ENCODE measurements at places on chromosomes 6 and 20.

- DNase-seq: peak; percentile 28
Observed at GRCh38 chr20:59221049-59221706, 57.6 kb downstream of the ZNF831 start.

DNA sequence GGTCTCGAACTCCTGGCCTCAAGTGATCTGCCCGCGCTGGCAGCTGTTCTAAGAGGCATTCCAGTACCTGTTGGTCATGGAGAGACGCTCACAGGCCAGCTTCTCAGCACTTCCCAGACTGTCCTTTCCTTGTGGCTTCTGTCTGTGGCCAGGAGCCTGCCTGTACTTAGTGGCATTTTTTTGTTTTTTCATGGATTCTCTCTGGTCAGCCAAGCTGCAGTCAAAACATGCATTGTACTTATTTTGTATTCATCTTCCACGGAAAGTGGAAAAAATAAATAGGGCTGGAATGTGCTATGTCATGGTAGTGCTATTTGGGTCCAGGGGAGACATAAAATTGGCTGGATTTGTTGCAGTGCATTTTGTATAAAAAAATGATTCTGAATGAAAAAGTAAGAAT is 29.1 kb downstream of the ZDHHC14 start:
- DNase-seq: no peak

GRCh38 chr6:167056370-167056769 is 57.2 kb downstream of the CEP43 start:
- DNase-seq: no peak

GRCh38 chr20:3811467-3812258 is 8.7 kb upstream of the AP5S1 start:
- peak; percentile 49 for DNase-seq

- DNase-seq: no peak
Observed at GRCh38 chr6:34225551-34225950, 11.1 kb upstream of the HMGA1 start.

DNA sequence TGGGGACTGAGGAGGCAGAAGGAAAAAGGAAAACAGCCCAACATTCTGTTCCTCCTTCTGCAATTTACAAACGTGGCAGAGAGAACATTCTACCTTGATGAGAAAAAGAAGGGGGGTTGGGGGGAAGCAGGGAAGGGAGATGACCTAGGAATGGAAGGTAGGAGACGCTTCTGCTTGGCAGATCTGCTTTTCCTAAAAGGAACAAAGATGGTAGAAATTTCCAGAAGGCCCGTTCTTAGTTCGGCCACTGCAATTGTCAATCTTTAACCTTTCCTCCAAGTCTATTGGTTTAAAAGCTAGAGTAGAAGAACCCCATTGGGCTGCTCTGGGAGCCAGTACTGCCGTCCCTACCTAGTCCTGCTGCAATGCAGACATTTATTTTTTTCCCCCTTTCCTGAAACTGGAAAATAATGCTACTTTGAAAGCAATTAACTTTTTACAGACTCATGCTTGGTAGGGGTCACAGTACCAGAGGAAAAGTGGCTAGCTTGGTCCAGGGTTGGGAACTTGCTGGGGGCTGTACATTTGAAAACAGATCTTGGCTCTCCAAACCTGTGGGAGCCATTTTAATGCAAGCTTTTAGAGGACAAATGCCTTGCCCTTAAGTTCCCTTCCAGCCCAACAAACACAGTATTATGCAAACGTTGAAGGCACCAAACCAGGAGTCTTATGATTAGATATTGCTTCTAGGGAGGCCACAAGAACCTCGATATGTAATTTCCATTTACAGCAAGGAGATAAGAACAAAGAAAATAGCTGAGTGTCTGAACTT is 2.6 kb downstream of the ZMYND8 start:
- no peak for DNase-seq

GRCh38 chr20:37406010-37406998 is 60.4 kb downstream of the SRC start:
- peak; percentile 86 for DNase-seq

- DNase-seq: no peak
Observed at GRCh38 chr6:111520524-111520923, 37.5 kb upstream of the REV3L start.

DNA sequence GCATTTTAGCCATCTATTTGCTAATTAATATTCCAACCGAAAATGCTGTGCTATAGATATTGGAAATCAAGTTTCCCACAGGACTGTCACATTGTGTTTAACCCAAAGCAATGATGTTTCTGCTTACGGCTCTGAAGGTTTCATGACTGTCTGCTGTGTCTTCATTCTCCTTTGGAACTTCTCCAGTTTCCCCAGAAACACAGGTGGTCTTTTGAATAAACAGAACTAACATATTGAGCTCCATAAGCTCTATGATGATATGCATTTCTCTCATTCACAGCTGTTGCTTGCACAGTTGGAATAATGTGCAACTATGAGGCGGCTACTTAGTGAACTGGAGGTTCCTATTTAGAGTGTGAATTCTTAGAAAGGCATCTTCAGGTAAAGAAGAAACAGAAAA is 266.0 kb upstream of the ID4 start:
- no peak for DNase-seq

DNA sequence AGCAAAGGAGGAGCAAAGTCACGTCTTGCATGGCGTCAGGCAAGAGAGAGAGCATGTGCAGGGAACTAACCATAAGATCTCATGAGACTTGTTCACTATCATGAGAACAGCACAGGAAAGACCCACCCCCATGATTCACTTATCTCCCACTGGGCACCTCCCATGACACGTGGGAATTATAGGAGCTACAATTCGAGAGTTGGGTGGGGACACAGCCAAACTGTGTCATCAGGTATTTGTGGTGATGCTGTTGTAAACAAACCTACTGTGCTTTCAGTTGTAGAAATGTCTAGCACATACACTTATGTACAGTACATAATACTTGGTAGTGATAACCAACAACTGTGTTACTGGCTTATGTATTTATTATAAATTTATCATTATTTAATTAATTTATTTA is 128.3 kb downstream of the UTRN start:
- no peak for DNase-seq

- no peak for DNase-seq
Observed at GRCh38 chr6:161947371-161947770, 673.5 kb upstream of the AGPAT4 start.

GRCh38 chr6:43887340-43887858 is 117.4 kb downstream of the VEGFA start:
- no peak for DNase-seq

GRCh38 chr6:2949536-2950083 is 21.8 kb downstream of the SERPINB6 start:
- DNase-seq: no peak

- DNase-seq: no peak
Observed at GRCh38 chr6:67952948-67953347, 682.1 kb upstream of the ADGRB3 start.

GRCh38 chr6:4029687-4030086 is 49.2 kb downstream of the FAM217A start:
- no peak for DNase-seq

DNA sequence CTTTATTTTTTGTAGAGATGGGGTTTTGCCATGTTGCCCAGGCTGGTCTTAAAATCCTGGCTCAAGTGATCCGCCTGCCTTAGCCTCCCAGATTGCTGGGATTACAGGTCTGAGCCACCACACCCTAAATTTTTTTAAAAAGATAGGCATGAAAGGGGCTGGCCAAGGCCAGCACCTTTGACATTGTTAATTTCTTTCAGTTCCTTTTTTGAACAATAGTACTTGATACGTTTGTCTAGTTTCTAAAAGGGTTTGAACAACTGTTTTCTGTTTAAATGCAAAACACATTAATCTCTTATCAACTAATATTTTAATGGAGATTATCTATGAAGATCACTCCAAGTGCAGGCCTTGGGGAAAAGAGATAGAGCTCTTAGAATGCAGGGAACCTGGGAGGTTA is 37.6 kb upstream of the PTPRK start:
- no peak for DNase-seq

DNA sequence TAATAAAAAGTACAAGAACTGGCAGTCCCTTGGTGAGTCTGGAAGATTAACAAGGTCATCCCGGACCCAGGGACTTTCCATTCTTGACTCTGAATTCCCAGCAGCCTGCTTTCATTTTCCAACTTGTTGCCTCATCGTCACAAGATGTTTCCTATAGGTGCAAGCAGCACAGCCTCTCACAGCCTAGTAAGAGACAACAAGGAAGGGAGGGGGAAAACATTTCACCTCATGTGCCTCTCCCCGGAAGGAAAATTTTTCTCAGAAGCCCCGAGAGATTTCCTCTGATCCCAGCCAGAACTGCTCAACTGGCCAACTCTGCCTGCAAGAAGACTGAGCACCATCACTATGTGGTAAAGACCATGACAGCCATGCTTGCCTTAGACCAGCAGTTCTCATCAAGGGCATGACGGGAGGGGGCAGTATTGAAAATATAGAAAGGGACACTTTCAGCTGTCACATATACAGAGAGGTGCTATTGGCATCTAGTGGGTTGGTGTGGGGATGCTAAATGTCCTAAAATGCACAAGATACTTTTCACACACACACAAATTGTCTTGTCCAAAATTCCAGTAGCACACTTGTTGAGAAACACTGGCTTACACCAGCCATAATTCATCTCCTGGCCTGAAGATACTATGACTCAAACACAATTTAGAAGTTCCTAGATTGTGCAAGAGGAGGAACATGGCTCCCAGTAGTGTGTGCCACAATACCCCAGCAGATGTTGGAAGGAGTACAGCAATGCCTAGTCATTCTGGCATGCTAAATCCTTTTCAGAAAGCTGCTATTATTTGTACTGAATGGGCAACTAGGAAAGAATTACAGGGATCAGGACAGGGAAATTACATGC is 10.8 kb upstream of the WTAP start:
- DNase-seq: no peak

GRCh38 chr20:62568045-62568389 is 74.3 kb upstream of the SLCO4A1 start:
- DNase-seq: no peak

DNA sequence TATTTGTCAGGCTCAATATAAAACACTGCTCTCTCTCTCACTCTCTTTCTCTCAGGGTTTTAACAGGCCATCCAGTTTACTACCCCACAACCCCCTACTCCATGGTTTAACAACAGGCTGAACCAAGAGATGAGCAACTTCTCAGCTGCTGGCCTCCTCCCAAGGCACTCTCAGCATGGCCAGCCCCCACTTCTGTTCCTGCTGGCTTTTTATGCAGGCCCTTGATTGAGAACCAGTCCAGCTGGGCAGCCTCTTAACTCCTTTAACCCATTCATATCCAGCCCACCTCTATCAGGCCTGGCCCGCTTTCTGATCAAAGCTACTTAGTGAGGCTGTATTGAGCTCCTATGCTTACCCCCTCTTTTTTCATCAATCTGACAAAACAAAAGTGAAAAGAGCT is 346.8 kb upstream of the POU3F2 start:
- DNase-seq: no peak

DNA sequence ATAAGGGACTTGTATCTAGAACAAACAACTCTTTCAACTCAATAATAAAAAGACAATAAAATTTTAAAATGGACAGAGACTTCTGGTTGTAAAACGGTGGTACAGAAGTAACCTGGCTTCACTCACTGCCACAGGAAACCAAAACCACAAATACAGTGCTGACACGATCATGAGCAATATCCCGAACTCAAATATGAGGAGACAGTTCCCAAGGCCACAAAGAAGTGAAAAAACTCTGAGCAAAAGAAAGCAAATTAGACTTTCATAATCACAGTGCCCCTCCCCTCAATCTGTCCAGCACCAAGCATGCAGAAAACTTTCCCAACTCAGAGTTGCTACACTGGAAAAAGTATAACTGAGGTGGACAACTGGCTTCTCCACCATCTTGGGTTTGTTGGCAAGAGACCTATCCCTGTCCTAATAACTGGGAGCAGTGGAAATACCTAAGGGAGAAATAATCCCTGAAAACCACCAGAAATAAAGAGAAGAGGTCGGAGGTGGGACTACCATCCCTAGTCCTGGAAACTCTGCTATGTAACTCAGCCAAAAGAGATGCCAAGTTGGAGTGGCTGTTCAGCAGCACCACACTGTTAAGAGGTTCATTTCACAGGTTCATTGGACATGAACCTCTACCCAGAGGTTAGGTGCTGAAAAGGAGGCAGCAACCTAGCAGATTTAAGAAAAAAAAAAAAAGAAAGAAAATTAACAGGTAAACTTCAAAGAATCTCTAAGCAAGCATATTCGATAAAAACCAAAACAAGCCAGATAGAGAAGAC is 55.5 kb downstream of the REV3L start:
- DNase-seq: no peak

- DNase-seq: no peak
Observed at GRCh38 chr20:46694484-46694883, 5.2 kb upstream of the TP53RK start.

GRCh38 chr6:25270559-25270958 is 8.6 kb upstream of the CARMIL1 start:
- DNase-seq: no peak

- DNase-seq: peak; percentile 36
Observed at GRCh38 chr6:45445749-45446549, 68.2 kb upstream of the SUPT3H start.

GRCh38 chr6:151388236-151388635 is 3.1 kb downstream of the ZBTB2 start:
- no peak for DNase-seq

- no peak for DNase-seq
Observed at GRCh38 chr20:3843490-3843889, 3.1 kb upstream of the MAVS start.

- no peak for DNase-seq
Observed at GRCh38 chr6:154683756-154684523, 49.3 kb upstream of the SCAF8 start.

DNA sequence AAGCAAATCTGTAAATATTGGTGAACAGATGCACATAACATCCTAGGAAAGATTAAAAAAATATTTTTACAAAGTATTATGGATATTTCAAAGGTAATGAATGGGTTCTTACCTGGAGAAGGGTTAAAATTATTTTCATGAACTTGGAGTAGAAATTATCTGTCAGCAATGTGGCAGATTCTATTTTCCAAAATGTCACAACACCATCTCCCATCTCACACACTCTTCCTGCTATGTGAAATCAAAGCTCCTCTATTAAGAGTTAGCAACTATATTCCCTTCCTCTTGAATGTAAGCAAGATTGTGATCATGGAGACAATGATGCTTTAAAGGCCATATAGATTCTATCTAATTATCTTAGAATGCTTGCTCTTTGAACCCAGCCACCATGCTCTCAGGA is 304.5 kb downstream of the EYS start:
- DNase-seq: no peak

GRCh38 chr20:11216451-11217314 is 542.9 kb upstream of the JAG1 start:
- no peak for DNase-seq

GRCh38 chr20:37525810-37526209 is 1.9 kb downstream of the BLCAP start:
- no peak for DNase-seq

Measured in HEK293T (cell line).